Mucosa of descending colon (tissue), 3 donors: ENCODE measurements at places on chromosomes 11 and 22. TPM values are rescaled to one million over a fixed set of nuclear protein-coding genes. Genes with fewer than 3 reads are reported as not detected.

Gene RBFOX2
- 46.0 TPM for total RNA-seq

Gene IRAG1
- total RNA-seq: 15.4 TPM

- no peak for DNase-seq
These were observed 29.1 kb upstream of the ELFN2 start for GRCh38 chr22:37456346-37456745.

GRCh38 chr11:13110929-13111812 is 102.1 kb downstream of the RASSF10 start:
- DNase-seq: no peak

DNA sequence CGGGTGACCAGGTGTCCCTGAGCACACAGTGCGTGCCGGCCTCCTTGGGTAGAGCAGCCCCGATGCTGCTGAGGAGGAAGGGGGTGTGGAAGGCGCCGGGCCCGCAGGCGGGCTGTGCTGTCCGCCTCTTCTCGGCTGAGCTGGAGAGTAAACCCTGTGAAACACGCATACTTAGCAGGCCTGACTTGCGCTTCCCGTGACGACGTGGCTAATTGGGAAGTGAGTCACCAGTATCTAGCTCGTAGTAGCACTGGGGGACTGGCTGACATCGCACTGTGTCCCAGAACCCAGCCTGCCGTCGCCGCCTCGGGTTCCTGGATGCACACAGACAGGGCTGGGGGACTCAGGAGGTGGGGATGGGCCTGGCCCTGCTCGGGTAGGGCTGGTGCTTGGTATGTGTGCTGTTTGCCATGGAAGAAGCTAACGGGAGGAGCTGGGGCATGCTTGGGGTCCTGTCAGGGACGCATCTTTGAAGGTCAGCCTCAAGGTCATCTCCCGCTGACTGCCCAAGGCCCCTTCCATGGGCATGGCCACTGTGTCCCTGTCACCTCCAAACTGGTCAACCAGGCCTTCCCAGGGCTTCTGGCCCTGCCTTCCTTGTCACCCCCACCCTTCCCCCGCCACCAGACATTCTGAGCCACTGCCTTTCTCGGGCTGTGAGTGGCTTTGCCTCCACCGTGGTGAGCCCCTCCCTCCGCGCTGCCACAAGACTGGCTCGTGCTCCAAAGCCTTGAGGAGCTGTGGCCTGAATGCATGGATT is 1327.0 kb downstream of the BRD1 start:
- DNase-seq: peak; percentile 37

DNA sequence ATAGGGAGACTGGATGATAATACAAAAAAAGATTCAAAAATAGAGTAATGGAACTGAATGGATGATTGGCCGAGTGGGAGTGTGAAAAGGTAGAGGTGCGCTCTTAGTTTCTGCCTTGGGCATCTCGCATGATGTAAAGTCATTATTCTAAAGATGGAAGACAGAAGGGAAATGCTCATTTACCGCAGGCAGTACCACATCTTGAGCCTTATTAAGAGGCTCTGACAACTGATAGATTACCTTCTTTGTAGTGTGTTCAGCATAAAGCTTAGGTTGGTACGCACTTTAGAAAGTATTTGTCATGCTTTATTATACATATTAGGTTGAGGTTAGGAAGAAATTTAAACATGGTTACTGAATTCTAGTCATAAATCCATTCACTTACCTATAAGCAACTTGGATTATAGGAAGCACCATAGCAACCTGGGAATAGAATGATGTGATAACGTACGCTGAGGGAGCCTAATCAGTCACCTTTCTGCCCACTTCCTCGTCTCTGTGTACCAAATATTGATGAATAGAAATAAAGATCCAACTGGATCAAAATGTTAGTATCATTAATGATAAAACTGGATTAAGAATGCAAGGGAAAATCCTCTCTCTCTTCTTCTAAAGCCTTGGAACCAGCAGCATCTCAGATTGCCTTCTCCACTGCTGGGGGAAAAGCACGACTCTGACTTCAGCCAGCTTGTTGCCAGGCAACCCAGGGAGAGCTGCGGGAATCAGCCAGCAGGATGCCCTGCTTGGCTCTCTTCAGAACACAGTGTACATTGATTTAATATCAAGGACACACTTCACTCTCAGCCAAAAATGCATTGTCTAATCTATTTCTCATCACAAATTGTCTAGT is 29.0 kb upstream of the VWA5A start:
- DNase-seq: no peak

Gene MMP27
- not detected for total RNA-seq

DNA sequence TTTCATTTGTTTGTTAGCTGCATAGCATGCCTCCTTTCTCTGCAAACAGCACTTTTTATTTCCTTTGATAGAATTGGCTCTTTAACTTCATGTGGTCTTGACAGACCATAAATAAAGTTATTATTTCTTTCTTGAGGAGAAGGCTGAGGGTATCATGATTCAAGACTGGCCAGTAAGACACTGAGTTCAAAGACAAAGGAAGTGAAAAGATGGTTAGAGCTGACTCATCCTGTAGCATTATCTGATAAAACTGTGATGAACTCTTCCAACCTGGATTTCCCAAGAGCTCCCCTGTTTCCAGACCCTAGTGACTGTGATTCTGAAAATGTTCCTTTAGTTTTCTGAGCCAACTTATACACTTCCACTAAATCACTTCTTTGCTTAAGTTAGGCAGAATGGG is 179.3 kb upstream of the FAT3 start:
- DNase-seq: no peak

GRCh38 chr11:70473873-70474690 is 75.8 kb downstream of the CTTN start:
- DNase-seq: no peak

- DNase-seq: no peak
These were observed 27.8 kb upstream of the FJX1 start for GRCh38 chr11:35590412-35590811.

DNA sequence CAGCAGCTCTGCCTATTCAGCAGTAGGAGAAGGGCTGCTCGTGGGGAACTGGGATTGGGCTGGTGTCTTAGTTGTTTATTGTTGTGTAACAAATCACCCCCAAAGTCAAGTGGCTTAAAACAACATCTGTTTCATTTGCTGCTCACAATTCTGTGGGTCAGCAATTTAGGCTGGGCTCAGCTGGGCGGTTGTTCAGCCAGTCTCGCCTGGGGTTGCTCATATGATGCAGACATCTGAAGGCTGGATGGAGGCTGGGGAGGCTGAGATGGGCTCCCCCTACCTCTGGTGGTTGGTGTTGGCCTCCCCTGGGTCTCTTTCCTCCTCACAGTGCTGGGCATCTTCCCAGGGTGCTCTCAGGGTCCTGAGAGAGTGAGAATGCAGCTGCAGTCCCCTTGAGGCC is 43.3 kb upstream of the PARVG start:
- no peak for DNase-seq

DNA sequence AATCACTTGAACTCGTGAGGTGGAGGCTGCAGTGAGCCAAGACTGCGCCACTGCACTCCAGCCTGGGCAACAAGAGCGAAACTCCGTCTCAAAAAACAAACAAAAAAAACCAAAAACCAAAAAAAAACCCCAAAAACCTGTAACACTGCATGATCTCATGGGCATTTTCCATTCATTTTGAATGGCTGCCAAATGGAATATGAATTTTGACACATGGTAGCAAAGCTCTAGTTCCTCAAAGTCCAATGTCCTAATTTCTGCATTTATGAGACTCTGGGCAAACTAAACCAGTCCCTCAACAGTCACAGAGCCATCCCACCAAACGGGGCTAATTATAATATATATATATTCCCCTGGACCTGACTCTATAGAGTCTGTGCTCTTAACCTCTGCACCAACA is 61.8 kb downstream of the SGSM3 start:
- no peak for DNase-seq

DNA sequence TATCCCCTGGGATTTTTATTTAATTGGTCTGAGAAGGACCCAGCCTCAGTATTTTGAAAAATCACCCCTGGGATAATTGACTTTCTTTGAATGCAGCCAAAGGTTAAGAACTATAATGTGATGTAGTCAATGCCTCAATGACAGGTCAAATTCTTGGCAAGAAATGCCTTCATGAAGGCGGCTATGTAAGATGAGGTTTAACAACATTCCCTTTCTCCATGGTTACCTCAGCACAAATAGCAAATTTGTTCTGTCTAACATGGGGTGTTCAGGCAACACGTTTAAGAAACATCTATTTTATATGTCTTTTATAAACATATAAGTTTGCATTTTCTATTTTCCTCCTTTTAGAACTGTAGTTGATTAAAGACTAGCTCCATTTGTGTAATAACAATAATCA is 5.3 kb downstream of the SLN start:
- no peak for DNase-seq

DNA sequence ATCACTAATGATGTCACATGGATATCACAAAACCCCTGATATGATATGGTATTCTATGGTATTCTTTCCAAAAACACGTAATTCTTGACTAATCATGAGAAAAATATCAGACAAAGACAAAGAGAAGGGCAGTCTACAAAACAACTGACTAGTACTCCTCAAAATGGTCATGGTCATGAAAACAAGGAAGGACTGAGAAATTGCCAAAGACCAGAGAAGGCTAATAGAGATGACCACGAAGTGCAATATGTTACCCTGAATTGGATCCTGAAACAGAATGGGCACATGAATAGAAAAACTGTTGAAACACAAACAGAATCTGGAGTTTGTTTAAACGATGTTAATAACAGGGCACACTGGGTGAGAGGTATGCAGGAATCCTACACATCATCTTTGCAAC is 10.2 kb downstream of the CKAP5 start:
- no peak for DNase-seq

DNA sequence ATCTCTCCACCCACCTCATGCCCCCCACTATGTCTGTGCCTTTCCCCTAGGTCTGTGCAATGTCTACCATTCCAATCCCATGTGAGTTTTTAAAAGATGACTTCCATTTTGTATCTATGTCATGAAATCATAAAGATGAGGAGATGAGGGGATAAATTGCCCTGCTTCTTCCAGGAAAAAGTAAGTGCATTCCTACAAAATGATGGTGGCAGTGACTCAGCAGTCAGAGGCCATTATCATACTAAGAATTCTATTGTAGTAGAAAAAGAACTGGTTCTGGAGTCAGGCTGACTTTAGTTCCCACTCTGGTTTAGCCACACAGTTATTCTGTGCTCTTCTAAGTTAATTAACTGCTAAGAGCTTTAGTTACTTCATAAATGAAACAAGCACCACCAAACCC is 89.6 kb upstream of the API5 start:
- no peak for DNase-seq

DNA sequence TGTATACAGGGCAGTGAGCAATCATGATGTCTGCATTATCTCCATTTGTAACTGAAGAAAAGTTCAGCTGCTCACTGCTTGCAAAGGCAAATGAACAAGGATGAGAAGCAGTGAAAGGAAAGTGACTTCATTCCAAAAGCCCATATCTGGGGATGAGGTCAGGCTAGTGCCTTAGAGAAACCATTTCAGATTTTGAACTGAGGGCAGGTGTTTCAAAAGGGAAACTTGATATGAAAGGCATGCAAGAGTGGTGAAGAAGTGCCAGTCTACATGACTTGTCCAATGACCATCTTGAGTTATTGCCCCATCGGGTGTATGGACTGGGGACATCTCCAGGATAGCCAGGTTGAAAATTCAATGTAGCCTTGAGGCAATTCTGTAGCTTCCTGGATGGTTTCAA is 7.3 kb upstream of the APOL4 start:
- DNase-seq: no peak

DNA sequence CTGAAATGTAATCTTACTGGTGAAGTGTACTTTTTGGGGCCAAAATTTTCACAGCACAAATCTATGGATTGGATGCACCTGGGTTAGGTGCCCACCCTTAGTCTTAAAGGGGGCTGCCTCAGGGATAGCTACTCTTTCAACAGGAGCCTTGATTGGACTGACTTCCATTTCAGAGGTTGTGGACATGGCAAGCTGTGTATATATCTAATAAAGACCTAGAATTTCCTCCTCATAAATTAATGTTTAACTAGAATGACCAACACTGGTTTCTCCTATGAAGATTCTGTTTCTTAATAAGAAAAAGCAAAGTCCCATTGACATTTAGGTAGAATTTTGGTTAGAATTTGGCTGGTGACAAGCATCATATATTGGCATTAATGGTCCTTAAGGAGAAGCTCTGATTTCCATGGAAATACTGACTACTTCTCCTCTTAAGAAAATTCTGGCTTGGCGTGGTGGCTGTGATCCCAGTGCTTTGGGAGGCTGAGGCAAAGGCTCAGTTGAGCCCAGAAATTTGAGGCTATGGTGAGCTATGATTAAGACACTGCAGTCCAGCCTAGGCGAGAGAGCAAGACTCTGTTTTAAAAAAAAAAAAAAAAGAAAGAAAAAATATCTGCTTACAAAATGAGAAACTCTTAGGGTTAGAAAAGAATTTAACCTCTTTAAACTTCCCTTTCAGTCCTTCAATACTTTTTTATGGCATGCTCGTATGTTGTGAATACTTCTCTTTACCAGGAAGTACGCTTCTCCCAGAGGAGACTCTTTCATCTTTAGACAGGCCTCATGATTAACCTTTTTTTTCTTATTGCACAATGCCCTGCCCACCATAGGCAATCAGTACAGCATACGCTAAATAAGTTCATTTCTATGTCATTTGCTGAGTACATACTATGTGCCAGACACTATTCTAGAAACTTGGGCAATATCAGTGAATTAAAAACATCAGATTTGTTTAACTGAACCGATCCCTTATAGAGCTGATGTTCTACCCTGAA is 77.2 kb downstream of the PRR5L start:
- DNase-seq: no peak

- DNase-seq: no peak
These were observed 168.6 kb upstream of the UBASH3B start for GRCh38 chr11:122486793-122487495.

Gene GLB1L3
- total RNA-seq: not detected

DNA sequence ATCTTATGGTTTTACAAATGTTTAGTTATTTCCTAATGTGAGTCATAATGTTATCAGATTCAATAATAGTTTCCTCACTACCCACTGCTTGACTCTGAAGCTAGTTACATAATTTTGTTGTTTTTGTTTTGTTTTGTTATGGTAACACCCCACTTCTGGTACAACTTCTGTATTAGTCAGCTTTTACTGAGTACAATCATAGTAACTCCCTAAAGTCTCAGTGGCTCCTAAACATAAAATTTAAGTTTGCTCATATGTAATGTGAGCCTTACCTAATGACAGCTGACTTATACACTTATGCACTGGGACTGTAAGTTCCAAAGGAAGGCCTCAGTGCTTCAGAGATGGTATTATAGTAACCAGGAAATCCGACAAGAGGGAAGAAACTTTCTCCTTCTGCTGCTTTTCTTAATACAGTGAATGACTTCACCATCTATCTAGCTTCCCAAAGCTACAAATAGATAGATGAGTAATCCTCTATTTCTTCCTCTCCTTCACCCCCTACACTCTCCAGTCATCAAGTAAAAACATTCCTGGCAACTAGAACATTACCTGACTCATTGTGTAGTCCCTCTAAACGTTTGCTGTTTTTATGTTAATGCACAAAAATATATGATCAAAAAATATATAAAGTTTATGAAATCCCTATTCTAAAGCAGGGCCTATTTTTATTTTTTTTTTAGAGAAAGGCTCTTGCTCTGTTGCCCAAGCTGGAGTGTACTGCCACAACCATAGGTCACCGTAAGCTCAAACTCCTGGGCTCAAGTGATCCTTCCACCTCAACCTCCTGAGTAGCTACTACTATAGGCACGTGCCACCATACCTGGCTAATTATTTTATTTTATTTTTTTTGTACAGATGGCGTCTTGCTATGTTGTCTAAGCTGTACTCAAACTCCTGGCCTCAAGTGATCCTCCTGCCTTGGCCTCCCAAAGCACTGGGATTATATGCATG is 563.0 kb downstream of the SOX6 start:
- DNase-seq: no peak
